Gastroesophageal sphincter (tissue), 4 donors: ENCODE measurements at places on chromosomes 1 and 21. TPM values are rescaled to one million over a fixed set of nuclear protein-coding genes. Genes with fewer than 3 reads are reported as not detected.

Gene MX1
- 20.2 TPM for total RNA-seq

Gene LRRC71
- not detected for total RNA-seq

Gene EVA1C
- 43.1 TPM for total RNA-seq

Gene TCHH
- 0.19 TPM for total RNA-seq

- ATAC-seq, result no peak
Observed at GRCh38 chr1:202016022-202016810, 5.8 kb downstream of the ELF3 start.

GRCh38 chr1:169160845-169161495 is 54.5 kb downstream of the ATP1B1 start:
- peak; percentile 72 for ATAC-seq

- no peak for ATAC-seq
Observed at GRCh38 chr1:21340230-21340945, 50.1 kb upstream of the ECE1 start.

DNA sequence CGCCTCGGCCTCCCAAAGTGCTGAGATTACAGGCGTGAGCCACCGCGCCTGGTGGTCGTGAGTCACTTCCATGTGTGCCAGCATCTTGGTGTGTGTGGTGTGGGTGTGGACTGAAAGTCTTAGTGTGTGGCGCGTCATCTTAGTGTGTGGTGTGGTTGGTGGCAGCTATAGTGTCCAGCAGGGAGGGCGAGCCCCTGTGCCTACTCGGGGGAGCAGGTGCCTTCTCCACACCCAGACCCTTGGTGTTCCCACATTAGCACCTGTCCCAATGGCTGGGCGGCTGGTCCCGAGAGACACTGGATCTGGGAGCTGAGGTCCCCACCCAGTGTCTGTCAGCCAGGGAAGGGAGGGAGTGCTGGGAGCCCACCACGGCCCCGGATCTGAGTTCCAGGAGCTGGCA is 2.8 kb downstream of the SCNN1D start:
- ATAC-seq, result no peak
